SHP77 (cell line): ENCODE measurements at places on chromosomes 6 and 20.

GRCh38 chr20:37378785-37379598 lies 33.1 kb downstream of the SRC start:
- DNase-seq: no peak

DNA sequence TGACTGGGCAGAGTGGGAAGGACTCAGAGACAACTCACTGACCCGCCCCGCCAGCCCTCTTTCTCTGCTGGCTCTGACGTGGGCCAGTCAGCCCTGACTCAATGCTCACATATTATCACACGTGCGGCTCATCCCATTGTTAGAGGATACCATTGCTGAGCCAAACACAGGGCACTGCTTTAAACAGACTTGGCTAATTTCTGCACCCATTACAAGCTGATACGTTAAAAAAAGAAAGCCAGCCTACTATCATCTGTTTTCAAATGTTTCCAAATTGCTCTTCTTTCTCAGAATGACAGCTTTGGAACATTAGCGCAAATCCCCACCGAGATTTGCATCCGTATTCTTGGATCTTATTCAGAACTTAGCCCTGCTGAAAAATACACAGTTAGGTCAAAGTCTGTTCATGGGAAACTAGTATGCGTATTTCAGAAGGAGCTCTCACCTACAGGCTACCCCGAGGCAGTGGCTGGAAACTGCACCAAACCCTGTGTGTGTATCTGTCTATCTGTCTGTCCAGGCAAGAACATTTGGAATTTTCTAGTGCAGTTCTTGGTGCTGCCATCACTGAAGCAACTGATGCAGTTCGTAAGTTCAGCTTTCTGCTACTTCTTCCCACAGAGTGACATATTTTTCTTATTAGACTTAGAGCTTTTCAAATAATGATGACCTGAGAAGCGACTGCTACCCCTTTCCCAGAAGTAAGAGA lies 32.8 kb downstream of the RAMACL start:
- DNase-seq: no peak

GRCh38 chr6:26311012-26311384 lies 54.0 kb upstream of the BTN3A2 start:
- no peak for DNase-seq

- DNase-seq: no peak
Observed at GRCh38 chr20:48921883-48922820, 641 bp downstream of the ARFGEF2 start.
